ENCODE measurements at places on chromosomes 7 and 10.

- no peak for DNase-seq
Measured at GRCh38 chr7:129800901-129801300, 151.9 kb downstream of the UBE2H start.

DNA sequence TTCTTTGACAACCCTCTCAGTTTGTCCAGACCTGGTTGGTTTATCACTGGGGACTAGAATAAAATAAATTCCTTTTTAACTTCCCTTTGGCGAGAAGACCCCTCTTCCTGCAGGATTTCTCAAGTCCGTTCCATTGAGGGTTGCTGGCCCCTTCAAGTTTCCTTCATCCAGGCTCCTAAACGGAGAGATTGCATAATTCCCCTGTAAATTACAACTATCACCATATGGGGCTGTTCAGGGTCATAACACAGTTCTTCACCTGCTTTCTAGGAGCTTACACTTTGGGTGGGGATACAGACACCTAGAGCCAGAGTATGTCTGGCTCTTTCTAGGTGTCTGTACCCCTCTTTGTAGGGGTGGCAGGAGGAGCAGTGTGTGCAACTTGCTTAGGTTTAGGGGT is 3.3 kb upstream of the COPS6 start:
- DNase-seq: no peak

GRCh38 chr7:24442170-24442777 is 131.0 kb upstream of the PALS2 start:
- DNase-seq: no peak

DNA sequence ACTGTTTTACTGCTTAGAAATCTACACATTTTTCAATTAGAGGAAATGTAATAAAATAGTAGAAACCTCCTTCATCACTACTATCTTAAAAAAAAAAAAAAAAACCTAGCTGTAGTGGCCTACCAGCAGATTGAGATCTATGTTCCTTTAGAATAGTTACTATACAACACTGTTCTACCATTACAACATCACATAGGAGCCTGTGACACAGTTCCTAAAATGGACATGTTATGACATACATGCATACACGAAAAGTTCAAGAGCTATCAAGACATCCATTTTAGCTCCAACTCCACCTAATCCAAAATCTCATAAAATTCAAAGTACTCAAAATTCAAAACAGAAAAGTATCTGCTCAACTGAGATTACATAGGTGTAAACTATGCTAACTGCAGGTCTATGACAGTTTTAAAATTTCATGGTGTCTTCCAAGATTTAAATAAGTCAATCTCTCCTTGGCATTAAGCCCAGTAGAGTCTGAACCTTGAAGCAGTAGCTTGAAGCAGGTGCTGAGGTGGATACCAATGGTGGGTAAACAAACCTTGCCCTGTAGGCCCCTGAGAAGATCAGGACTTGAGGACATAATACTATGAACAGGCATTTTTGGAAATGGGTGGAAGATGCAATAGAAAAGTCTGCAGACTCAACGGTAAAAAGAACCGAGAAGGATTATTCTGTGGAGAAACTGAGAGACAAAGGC is 17.0 kb downstream of the CACUL1 start:
- DNase-seq: no peak

GRCh38 chr7:20199015-20199737 is 18.0 kb downstream of the MACC1 start:
- no peak for DNase-seq

DNA sequence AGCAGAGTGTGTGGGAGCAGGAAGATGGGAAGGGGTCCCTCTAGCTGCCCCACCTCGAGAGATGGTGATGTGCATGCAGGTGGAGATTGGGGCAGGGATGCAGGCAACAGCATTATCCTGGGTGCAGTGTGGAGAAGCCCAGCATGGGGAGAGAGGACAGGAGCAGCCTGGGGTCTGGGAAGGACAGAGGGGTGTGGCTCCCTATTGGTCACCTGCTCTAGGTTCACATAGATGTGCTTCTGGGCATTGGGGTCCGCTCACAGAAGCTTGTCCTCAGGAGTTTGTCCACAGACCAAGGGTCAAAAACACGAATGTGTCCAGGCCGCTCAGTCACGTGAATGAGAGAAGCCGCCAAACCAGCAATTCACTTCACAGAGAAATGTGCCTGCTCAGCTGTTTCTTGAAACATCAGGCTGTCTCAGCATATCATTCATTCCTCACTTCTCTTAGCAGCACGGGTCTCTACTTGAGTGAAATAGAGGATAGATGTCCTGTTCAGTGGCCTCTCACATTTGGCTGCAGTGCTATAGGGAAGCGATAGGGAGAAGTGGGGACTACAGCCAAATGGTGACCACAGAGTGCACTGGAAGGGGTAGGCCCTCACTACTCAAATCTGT is 11.5 kb upstream of the SLC29A3 start:
- no peak for DNase-seq

DNA sequence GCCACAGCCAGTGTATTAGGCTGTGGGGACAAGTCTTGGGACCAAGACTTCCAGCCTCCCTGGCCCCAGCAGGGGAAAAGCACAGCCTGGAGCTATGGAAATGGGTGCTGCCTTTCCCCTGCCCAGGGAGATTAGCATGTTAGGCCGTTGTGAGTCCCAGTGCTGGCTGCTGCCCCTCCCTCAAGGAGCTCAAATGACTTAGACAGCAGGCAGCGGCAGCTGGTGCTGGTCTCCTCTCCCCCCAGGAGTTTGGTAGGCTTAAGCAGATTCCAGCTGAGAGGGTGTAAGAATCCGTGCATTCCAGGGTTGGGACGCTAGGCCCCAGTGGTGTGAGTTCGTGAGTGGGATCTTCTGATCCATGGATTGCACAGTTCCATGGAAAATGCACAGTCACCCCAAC is 301.5 kb upstream of the PHF14 start:
- DNase-seq: no peak

DNA sequence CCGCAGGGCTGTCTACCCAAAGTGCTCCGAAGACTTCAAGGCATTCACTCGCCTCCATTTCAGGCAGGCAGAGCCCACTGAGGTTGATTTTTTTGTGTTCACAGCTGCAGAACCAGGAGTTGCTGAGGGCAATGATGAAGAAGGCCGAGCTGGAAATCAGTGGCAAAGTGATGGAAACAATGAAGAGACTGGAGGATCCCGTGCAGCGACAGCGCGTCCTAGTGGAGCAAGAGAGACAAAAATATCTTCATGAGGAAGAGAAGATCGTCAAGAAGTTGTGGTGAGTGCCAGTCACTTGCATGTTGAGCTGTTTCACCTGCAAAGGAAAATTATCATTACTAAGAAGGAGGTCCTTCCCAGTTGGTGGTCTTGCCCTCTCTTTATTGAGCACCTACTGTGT is 210.5 kb downstream of the ARHGAP21 start:
- DNase-seq: no peak

DNA sequence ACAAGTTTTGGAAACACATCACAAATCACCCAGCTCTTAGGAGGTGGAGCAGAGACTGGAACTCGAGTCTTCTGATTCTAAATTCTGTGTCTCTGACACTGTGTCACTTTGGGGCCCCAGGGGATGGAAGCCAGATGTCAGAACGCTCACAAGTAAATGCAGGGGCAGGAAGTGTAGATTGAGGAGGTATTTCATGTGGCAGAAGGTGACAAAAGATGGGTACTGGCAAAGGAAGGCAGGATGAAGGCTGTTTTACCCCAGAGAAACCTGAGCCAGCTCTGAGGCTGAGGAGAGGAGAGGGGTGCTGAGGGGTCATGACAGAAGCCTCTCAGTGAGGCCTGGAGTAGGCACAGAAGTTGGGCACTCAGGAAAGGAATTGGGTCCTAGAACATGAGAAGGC is 6.0 kb upstream of the PURB start:
- no peak for DNase-seq

DNA sequence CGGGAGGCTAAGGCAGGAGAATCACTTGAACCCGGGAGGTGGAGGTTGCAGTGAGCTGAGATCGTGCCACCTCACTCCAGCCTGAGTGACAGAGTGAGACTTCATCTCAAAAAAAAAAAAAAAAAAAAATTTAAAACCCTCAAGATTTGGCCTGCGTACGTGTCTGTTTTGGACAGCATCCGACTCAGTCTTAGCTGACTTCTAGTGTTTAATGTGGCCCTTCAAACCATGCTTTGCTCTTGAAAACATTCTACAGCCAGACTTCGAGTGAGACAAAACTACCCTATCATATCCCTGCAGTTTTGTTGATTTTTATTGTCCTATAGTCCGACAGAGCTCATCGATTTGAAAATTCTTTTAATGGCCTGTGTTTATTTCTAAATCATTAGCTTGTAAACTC is 227.1 kb upstream of the SH2B2 start:
- no peak for DNase-seq

DNA sequence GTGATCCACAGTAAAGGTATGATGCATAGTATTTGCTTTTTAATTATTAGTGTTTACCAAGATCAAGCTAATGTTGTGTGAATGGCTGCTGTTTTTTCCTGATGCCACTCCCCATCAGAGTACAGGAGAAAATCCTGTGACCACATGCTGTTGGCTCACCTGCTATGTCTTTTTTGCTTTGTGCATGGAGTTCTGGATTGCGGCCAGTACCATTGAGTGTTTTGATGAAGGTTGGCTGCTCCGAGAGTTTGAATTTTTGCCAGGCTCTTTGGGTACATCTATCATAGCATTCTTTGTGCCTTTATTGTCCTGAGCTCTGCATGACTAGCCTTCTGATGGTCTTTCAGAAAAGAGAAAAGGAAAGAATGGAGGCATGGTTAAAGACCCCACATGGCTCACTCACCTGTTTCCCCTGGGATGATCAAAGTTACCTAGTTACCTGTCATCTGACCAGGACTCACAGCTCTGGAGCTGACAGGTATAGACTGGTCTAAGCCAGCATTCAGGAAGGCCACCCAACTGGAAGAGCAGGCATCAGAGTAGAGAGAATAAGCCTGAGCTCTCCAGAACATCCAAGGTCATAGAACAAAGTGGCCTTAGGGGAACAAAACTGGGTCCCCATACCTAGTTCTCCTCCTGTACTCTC is 11.8 kb upstream of the SGPL1 start:
- DNase-seq: no peak

- no peak for DNase-seq
Measured at GRCh38 chr10:48507933-48508790, 96.7 kb downstream of the ARHGAP22 start.

GRCh38 chr10:25047591-25048301 is 31.3 kb downstream of the THNSL1 start:
- DNase-seq: no peak

- no peak for DNase-seq
Measured at GRCh38 chr10:33676606-33677339, 342.3 kb upstream of the NRP1 start.

DNA sequence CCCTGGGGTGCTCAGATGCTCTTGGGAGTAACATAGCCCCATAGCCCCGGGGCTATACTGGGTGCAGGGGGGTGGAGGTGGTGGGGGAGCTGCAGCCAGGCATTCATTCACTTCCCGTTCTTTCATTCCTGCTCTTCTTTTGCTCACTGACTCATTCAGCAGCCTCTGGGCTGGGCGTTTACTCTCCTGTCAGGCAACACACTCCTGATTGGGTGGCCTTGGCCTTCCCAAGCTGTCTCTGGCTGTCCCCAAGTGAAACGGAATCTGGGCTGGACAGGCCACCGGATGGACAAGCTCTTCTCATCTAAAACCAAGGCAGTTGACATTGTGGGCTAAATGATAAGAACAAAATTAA is 34.6 kb downstream of the CHST3 start:
- no peak for DNase-seq

DNA sequence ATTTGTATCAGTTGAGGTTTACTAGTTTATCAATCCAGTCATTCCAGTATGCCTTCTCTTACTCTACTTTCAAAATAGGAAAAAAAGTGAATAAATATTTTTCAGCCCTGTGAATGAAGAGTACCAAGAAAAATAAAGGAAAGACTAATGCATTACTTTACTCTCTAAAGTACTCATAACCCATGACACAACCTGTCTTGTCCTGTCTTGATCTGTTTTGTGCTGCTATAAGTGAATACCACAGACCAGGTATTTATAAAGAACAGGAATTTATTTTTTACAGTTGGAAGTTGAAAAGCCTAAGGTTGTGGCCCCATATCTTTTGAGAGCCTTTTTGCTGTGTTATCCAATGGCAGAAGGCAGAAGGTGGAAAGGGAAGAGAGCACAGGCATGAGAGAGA is 194.6 kb upstream of the DKK1 start:
- DNase-seq: no peak

DNA sequence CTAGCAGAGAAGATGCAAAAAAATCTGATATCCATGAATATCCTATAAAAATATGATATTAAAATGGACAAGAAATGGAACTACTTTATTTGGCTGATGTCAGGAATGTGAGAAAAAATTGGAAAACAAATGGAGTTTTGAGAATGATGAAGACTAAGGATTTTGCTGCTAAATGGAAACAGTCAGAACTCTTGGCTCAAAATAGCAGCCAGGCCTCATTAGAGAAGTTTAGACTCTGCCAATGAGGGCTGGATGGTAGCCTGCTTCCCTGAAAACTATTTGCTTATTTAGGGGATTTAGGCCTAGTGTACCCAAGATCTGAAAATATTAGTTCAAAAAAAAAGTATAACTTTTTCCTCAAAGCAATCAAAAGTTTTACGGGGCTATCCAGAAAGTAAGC is 458.5 kb downstream of the TFEC start:
- DNase-seq: no peak

DNA sequence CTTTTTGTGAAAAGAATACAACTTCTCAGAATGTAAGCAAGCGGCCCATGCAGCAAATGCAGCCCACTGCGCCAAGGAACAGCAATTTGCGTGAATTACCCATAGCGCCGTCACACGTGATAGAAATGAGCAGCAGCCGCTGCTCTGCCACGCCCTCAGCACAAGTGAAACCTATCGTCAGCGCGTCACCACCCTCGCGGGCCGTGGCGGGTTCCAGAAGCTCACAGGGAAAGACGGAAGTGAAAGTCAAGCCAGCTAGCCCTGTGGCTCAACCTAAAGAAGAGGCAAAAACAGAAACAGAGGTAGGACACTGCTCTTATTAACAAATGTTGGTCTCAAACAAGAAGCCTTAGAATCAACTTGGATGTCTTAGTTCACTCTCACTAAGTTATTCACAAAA is 70.5 kb downstream of the SHH start:
- no peak for DNase-seq

- DNase-seq: no peak
Measured at GRCh38 chr7:75866114-75866488, 12.7 kb upstream of the RHBDD2 start.

DNA sequence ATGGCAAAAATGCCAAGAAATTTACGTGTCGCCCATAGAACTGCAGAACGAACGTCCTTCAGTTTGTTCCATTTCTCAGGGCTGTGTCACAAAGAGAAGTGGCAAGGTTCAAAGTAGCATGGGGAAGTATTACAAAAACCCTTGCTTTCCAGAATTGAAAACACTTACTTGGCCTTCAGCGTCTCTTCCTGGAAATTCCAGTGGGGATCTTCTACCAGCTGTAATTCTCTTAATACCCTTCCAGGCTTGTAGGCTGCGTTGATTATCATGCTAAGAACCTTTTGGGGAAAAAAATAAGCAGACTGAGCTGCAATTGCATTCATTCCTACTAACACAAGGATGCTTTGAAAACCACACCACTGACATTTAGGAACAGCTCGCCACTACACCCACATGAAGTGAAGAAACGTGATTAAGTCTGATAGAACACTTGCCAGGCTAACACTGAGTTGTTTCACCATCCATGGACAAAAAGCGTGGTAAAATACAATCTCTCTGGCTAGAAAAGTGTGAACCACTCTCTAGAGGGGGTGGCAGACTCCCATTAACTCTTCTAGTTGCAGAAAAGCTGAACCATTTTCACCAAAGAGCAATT is 222.3 kb downstream of the SFMBT2 start:
- no peak for DNase-seq

- DNase-seq: no peak
Measured at GRCh38 chr7:44286182-44286617, 39.2 kb downstream of the CAMK2B start.
